Fibroblast of skin of scalp (primary cell): ENCODE measurements at places on chromosomes 16 and 17.

DNA sequence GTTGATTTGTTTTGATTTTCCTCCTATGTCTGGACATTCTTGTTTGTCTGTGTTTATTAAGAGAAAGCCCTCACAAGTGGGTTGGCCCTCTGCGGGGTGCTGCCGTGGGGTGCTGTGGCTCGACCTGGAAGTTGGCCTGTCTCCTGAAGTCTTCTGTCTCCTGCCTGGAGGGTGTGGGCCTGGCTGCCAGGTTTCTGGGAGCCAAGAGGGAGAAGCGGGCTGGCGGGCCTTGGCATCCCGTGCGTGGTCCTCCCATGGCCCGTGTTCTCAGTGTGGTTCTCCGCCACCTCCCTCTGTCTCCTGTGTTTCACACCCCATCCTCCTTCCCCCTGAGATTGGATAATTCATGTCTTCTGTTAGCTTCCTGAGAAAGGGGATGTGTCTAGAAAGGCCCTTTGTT, 69.6 kb downstream of the RNF213 start:
- no peak for DNase-seq

DNA sequence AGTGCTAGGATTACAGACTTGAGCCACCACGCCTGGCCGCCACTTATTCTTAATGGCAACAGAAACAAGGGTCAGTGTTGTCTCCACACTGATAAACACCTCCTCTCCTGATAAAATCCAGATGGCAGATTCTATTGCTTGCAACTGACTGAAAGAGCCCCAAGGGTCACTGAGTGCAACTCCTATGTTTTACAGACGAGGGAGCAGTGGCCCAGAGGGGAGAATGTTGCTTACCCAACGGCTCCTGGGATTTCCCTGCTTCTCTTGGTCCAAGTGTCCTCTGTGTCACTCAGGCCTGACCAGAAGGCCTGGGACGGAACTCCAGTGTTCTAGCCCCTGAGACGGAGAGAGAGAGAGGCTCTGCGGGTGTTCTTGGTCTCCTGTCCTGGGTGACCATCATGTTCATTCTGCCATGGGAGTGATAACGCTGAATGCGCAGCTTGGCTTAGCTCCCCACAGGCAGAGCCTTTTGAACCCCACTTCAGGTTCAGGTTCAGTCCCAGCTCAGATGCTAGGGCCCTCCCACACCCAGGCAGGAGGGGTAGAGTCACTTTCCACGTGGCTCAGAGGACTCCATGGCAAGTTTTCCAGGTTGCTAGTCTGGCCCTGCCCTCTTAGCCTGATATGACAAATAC, 77.3 kb upstream of the NLRP1 start:
- no peak for DNase-seq

GRCh38 chr17:48128400-48128799, 20.8 kb downstream of the SNX11 start:
- no peak for DNase-seq

DNA sequence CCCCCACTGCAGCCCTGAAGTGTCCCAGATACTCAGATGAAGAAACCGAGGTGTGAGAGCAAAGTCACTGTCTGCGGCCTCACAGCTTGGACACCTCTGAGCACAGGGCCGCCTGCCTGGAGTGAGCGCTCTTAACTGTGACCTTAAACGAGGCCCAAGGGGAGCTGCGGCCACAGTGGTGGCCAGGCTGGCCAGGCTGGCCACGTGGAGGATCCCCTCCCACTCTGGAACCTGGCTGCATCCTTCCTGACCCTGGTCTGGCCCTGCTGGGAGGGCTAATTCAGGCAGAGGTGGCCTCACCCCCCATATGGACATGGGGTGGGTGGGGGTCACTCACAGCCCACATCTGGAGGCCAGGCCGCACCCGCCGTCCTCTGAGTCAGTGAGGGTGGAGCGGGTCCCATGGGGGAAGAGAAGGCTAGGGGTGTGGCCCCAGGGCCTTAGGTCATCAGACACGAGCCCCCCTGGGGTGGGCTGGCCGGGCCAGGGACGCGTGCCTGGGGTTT, 6.6 kb downstream of the VASN start:
- no peak for DNase-seq

GRCh38 chr16:78562111-78562510, 462.7 kb downstream of the WWOX start:
- DNase-seq, result peak; percentile 3
